ENCODE measurements at places on chromosomes 12 and 14.

DNA sequence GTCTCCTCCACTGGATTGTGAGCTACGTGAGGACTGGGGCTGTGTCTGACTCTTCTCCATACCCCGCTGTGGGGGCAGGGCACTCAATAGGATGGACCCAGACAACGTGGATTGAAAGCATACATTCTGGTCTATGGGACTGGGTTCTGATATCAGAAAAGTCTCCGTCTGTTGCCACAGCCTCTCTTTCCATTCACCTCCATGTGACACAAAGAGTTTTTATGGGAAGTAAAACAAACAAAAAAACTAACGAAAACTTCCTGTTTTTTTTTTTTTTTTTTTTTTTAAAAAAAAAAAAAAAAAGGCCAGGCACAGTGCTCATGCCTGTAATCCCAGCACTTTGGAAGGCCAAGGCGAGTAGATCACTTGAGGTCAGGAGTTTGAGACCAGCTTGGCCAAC, 44.7 kb downstream of the SLC8A3 start:
- DNase-seq: no peak

- no peak for DNase-seq
Measured at GRCh38 chr12:6551063-6551461, 4.8 kb downstream of the IFFO1 start.

DNA sequence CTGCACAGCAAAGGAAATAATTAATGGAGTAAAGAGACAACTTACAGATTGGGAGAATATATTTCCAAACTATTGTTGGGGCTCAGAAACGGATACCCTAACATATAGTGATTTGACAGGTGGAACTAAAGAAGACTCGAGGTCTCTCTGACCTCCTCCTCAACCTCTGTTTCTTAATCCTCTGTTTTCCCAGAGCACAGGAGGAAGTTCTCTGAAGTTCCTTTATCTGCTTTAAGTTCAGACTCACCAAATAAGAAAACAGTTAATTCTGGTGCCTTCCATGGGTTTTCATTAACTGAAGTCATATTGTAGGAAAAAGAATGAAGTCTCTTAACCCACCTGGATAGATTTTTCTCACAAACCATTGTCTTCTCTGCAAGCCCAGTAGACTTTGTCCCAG, 29.2 kb downstream of the CLEC2D start:
- no peak for DNase-seq

- peak; percentile 83 for DNase-seq
Measured at GRCh38 chr14:35287431-35288013, 4.7 kb upstream of the PSMA6 start.

DNA sequence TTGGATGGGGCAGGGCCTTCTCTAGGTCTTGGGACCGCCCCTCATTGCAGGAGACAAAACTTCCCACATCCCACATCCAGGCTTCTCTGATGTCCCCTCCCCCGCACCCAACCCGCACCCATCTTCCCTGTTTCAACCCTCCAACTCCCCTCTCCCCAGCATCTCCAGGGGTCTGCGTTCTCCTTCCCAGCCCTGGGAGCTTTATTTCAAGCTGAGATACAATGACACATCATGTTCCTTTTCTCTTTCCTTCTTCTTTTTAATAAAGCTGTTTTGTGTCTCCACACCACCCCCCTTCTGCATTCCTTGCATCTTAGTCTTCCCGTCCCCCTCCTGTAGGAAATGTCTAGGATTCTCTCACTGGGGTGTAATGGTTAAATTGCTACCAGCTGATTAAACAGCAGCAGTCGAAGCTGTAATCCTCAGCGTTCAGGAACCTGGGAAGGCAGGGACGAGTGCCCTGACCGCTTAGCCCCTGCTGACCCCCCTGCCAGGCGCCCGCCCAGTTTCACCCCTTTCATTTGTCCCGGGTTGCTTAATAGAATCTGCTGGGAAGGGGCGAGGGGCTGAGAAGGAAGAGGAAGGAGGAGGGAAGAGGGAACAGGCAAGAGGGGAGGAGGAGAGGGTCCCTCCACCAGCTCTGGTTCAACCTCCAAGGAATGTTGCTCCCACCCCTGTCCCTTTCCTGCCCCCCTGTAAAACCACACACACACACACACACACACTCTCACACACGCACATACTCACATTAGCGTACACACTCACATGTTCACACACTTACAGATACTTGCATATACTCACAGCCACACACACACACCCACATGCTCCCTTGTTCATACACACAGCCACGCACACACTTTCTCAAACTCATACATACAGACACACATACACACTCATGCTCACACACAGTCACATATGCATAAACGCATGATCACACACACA, 104.5 kb upstream of the MED13L start:
- no peak for DNase-seq

GRCh38 chr14:39113685-39114072, 444 bp upstream of the GEMIN2 start:
- DNase-seq: no peak

GRCh38 chr12:122012184-122012583, 9.5 kb upstream of the BCL7A start:
- DNase-seq: no peak

GRCh38 chr14:96202441-96203094, 2.1 kb upstream of the BDKRB2 start:
- DNase-seq: no peak

GRCh38 chr12:97800561-97800960, 338.0 kb downstream of the RMST start:
- no peak for DNase-seq

DNA sequence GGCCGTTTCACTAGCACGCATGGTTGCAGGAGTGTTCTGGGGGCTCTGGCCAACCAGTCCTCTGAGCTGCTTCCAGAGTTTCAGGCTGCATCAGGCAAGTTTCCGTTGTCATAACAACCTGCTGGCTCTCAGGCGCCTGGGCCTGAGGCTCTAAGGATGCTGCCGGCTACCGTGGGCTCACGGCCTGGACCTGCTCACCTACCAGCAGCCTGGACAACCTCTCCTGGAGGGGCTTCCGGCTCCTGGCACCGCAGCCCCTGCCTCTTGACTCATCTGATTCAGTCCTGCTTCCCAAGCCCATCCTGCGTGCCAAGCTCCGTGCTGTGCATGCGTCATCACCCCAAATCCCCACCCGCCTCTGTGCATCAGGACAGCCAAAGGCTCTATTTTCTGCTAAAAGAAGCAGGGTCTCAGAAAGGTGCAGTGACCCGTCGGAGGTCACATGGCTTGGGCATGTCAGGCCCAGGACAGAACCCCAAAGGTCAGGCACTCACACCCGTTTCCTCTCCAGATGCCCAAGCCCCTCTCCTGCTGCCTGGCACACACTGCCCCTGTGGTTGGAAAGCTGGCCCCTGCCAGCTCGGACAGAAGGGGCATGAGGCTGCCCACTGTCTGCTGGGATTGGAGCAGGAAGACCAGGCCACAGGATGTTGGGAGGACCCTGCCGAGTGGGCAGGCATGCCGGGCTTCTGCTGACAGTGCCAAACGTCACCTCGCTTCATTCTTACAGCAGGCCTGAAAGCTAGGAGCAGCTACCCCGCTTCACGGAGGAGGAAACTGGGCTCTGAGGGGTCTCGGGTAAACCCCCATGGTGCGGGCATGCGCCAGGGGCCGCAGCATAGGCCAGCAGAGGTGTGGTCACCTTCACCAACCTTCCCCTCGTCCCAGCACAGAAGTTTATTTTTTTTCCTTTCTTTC, 5.7 kb downstream of the BEGAIN start:
- no peak for DNase-seq

DNA sequence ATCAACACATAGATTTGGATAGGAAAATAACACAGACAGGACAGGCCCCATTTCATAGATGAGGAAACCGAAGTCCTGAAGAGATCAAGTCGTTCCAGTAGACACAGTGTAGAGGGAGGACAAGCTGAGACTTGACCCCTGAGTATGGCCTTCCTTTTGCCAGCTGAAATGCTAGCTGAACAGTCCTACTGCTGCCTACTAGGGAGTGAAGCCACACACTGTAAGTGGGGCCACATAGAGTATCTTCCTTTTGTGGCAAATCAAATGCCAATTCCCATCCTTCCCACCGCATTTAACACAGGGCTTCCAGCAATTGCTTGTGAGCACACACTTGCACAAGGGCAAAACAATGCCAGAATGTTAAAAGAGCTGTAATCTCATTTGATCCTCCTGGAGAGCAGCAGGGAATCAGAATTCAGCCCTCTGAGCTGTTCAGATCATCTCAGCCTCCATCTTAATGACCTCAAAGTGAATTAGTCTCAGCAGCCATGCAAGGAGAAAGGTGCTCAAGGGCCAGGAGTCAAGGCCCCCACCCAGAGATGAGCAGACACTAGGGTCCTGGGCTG, 380.5 kb downstream of the EMP1 start:
- no peak for DNase-seq

DNA sequence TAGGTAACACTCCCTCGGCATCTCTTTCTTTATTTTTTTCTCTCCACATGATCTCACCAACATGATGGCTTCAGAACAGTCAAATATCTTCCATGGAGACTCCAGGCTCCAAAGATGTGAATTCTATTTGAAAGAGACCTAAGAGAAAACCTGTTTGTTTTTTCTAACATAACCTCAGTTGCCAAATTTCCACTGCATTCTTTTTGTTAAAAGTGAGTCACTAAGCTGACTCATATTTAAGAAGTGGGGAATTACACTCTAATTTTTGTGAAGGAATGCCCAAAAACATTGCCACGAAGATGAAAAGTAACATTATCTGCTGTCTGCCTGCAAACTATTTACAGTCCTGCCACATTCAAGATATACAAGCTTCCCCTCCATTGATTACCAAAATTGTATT, 1337.6 kb downstream of the LRFN5 start:
- DNase-seq: no peak

- DNase-seq: no peak
Measured at GRCh38 chr12:68850390-68850789, 42.4 kb downstream of the MDM2 start.

- DNase-seq: no peak
Measured at GRCh38 chr12:113314121-113314529, 20.8 kb downstream of the SLC8B1 start.

DNA sequence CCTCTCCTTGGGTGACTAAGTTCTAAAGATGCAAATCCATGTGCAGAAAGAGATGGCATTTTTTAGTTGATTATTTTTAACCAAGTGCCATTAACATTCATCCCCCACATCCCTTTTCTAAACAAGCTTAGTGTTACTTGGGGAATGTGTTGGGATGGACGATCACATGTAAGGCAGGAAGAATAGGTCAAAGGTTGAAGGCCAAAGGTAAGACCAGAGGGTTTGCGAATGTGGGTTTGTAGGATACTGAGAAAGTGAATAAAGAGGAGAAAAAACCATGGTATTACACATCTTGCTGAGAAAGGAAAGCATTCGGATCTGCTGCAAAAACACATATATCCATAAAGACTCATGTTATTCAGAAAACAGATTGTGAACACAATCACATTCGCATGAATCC, 111.6 kb downstream of the GCH1 start:
- no peak for DNase-seq

DNA sequence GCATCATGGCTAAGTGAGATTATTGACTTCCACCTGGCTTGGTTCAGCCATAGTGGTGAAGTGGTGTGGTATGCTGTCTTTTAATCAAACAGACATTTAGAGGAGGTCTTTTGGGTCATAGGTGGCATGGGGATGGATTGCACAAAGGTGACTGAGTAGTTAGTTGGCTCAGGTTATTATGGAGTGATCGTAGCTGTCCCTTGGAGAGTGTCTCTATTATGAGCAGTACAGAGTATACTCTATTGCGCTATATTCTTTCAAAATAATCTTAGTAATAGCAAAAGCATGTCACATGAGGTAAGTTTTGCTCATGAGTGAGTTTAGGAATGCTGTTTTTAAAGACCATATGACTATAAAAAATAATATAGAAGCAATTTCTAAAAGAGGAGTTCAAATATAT, 60.4 kb downstream of the RASSF8 start:
- no peak for DNase-seq

DNA sequence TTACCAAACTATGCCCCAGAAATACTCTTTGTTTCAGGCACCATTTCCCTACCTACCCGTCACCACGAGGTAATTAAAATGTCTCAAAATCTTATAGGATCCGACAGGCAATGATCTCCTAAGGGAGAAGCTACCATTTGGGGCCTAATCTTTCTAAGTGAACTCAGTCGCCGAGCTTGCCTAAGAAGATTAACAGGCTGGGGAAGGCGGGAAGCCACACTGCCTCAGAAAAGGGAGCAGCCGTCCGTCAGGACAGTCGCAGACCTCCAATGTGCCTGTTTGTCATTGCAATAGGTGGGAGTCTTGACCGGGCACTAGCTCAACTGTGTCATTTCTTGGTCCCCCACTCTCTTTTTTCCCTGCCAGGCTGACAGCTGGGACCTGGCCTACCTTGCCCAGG, 4.6 kb downstream of the TTC7B start:
- DNase-seq: no peak

- no peak for DNase-seq
Measured at GRCh38 chr14:64719601-64720000, 15.4 kb downstream of the PLEKHG3 start.

GRCh38 chr12:5101686-5102085, 58.0 kb downstream of the KCNA5 start:
- DNase-seq: no peak

DNA sequence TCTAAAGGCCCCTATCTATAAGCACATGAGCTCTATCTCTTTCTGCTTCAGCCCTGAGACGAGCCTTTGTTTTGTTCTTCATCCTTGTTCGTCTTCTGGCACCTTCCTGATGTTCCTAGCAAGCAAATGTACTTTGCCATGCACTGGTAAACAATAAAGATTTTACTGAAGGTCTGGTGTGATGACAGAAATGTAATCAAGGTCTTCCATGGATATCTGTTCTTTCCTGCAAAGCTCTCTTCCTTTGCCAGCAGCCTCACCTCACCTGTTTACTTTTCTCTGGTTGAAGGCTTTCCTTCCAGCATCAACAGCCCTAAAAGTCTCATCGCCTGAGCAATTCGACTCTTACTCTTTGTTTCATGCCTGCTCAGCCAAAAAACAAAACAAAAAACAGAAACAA, 330.3 kb downstream of the PCNX1 start:
- no peak for DNase-seq

- no peak for DNase-seq
Measured at GRCh38 chr14:103151270-103151945, 28.1 kb downstream of the TNFAIP2 start.

Measured in activated naive CD4-positive, alpha-beta T cell treated with anti-CD3 and anti-CD28 coated beads for 36 hours (primary cell).